Activated CD4-positive, alpha-beta memory T cell treated with anti-CD3 and anti-CD28 coated beads, Interleukin-2, amount 10 ng/mL, durations not matched to agents 7 days and 5 days (primary cell): ENCODE measurements at places on chromosomes 13 and 19.

DNA sequence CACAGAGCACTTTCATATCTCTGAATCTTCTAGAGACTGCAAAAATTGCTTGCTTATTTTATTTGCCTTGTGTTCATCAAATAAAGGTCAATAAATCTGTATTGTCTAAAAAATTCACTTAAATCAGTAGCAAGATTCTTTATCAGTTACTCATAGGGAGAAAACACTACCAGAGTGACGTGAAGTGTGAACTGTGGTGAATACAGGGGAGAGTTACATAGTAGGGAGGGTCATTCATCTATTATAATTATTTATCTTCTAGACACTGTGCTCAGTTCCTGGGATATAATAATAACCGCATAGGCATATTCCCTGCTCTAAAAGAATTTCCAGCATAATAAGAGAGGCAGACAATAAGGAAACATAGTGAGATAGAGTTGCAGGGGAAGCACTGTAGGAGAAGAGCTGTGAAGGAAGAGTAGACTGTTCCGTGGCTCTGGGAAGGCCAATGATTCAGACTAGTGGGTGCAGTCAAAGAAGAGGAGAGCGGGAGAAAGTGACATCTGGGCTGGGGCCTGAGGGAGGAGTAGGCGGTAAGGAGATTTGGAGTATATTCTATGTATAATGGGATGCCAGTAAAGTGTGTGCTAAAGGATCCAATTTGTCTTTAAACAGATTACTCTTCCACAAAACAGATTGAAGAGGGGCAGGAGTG lies 84.0 kb upstream of the TDRD3 start:
- no peak for DNase-seq

DNA sequence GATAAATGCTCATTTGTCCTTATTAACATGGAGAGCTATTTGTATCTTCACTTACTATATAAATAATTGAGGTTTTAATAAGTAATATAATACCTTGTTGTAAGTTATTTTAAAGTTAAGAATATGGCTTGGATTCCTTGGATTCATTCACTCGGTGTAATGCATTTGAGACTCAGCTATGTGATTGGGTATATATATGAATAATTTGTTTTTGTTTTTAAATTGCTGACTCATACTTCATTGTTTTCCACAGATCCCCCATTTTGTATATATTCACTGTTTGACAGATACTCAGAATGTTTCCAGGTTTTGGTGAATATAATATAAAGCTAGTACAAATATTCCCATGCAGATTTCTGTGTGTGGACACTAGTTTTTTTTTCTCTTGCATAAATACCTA lies 6.8 kb upstream of the CEACAM18 start:
- no peak for DNase-seq

- DNase-seq = no peak
These were observed 61.0 kb downstream of the HSPH1 start for GRCh38 chr13:31100721-31101120.

DNA sequence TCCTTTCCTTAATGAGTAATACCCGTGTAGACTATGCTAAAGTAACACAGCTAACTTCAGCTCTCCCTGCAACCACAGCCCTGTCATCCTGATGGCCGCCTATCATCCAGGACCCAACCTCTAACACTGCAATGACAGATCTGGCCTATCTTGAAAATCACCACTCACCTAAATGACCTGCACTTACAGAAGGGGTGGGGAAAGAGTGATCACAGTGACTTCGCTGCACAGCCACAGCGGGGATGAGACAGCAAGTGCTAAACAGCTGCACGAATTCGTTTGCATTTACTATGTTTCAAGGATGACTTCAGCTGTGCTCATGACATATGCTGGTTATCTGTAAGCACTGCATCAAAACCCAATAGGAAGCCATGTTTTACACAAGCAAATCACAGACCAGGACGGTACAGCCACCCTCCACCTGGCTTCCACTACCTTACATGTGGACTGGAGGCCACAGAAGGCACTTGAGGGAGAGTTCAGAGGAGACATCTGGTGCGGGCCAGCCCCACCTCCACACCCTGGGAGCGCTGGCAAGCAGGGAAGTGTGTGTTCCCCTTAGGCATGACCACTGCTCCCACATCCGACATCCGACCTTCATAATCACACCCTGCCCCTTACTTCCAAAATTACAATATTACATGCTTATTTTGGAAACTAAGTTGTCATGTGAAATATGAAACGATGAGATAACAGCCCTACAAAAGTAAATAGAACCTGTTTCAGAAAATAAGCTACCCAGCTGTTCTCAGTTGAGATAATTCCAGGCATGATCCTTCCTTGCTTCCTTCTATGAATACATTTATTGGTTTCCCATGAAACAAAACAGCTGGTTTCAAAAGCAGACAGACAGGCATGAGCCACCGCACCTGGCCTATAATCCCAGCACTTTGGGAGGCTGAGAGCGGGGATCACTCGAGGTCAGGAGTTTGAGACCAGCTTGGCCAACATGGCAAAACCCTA lies 95.7 kb downstream of the STK24 start:
- DNase-seq = peak; percentile 49

DNA sequence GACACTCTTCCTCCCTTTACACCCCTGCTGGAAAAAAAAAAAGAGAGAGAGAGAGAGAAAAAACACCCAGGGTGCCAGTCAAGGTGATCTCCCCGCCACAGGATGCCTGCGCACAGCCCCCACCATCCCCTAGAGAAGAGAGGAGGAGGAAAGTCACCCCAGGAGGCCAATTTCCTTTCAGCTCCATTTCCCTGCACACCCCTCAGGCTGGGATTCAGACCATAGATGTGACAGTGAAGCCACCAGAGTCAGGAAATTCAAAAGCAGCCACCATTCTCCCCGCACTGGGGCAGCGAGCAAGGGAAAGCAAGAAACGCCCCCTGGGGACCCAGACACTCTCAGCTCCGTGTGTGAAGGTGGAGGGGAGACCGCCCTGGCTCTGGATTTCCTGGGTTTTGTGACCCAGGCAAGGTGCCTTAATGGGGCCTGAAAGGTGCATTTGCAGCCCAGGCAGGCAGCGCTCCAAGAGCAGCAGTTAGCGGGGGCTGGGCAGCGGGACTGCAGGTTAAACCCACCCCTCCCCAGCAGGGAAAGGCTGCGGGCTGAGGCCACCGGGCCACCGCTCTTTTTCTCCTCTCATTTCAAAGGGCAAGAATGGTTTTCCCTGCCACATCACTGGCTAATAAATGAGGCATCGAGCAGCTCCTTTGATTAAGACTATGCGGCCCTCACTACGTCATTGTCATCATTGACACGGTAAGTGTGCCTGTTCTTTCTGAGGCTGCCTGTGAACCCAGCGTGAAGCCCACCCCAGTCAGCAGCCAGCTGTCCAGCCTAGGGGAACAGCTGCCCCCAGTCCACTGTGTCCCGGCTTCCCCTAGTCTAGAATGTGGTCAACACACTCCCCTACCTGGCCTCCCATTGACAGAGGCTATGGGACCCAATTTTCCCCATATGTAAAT lies 83.8 kb upstream of the TM9SF2 start:
- DNase-seq = no peak

DNA sequence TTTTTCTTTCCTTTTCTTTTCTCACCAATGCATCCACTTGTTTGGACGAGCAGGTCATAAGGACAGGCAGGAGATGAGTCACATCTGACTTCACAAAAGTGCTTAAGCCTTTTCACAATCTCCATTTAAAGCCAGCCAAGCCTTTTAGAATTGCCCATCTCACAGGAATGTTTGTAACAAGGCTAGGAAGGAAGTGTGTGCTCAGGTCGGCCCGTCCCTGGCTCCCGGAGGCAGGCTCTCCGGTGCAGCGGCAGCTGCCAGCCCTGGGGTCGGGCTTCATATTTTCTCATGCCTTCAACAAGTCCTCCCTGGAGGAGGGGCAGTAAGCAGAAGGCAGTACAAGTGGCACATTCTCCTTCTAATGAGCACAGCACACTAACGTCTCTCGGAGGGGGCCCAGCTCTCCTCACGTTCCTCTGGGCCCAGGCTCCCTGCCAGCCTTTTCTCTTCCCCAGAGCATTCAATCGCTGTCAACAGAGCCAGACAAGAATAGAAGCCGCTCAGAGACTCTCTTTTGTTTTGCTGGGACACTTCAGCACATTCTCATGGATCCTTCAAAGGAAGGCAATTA lies 180.5 kb downstream of the COL4A1 start:
- no peak for DNase-seq

- peak; percentile 85 for DNase-seq
These were observed at the start of gene GGACT for GRCh38 chr13:100588331-100589177. Gene GGACT, minus strand, starts transcription at chr13:100588789. Its CDS starts 56,198 bp downstream, at chr13:100532591.

DNA sequence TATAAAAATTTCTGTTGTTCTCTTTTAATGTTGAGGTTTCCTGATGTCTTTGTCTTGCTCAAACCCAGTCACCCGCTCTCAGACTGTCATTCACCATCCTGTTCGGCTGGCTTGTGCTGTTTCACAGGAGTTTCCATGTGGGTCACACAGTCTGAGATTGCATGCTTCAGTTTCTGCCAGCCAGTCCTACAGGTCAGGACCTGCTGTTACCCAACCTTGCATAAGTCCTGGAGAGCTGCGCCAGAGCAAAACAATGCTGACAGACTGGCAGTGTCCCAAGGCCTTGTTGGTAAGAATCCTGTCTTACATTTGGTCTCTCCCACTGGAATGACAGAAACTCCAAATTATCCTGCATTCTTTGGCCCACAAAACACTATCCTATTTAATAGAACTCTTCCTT lies 340.0 kb upstream of the SLITRK5 start:
- no peak for DNase-seq

DNA sequence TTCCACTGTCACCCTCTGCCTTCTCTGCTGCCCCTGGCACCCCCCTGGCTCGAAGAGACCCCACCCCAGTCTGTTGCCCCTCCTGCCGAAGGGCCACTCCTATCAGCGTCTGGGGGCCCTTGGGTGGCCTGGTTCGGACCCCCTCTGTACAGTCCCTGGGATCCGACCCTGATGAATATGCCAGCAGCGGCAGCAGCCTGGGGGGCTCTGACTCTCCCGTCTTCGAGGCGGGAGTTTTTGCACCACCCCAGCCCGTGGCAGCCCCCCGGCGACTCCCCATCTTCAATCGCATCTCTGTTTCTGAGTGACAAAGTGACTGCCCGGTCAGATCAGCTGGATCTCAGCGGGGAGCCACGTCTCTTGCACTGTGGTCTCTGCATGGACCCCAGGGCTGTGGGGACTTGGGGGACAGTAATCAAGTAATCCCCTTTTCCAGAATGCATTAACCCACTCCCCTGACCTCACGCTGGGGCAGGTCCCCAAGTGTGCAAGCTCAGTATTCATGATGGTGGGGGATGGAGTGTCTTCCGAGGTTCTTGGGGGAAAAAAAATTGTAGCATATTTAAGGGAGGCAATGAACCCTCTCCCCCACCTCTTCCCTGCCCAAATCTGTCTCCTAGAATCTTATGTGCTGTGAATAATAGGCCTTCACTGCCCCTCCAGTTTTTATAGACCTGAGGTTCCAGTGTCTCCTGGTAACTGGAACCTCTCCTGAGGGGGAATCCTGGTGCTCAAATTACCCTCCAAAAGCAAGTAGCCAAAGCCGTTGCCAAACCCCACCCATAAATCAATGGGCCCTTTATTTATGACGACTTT lies 2.0 kb downstream of the ZFP36 start:
- peak; percentile 43 for DNase-seq

DNA sequence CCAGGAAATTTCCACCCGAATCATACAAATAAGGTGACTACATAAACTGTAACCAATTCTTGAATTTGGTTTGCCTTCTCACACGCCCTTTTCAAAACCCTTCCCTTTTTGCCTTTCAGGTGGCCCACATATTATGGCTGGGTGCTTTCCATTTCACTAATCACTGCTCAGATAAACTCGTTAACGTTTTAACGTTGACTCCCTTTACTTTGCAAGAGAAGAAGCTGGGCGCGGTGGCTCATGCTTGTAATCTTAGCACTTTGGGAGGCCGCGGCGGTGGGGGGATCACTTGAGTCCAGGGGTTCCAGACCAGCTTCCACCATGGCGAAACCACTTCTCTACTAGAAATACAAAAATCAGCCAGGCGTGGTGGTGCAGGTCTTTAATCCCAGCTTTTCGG lies 19.8 kb upstream of the ZNF91 start:
- no peak for DNase-seq

GRCh38 chr13:48356750-48357149 lies 53.2 kb downstream of the RB1 start:
- no peak for DNase-seq

DNA sequence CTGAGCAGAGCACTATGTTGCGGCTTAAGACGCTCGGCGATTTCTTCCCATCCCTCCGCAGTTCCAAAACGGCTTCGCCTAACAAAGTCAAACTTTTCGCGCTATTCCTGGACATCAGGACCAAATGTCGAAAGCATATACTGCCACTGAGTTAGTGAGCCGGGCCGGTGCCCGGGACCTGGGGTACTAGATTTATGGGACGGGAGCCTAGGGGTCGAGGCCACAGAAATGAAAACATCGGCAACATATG lies 699 bp downstream of the RCBTB2 start:
- DNase-seq = no peak

GRCh38 chr19:39407660-39408391 lies 1.2 kb downstream of the ZFP36 start:
- peak; percentile 89 for DNase-seq

DNA sequence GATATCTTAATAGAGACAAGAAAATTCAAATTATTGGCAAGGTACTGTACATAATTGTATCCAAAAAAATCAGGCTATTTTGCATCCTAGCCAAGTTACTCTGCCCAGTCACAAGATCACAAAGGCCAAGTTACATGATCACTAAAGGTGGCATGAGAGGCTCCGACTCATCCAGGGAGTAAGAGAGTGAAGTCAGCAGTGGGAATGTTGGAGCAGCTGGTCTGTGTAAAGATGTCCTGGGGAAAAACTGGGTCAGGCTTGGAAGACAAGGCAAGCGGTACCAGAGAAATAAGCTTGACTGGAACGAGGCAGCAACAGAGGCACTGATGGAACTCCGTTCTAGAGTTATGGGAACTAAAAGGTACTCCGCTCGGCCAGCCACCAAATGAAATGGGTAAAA lies 50.2 kb upstream of the PSG2 start:
- DNase-seq = no peak

GRCh38 chr19:2132731-2133490 lies 18.5 kb downstream of the AP3D1 start:
- DNase-seq = no peak

GRCh38 chr19:6392221-6393073 lies 517 bp downstream of the GTF2F1 start:
- no peak for DNase-seq

DNA sequence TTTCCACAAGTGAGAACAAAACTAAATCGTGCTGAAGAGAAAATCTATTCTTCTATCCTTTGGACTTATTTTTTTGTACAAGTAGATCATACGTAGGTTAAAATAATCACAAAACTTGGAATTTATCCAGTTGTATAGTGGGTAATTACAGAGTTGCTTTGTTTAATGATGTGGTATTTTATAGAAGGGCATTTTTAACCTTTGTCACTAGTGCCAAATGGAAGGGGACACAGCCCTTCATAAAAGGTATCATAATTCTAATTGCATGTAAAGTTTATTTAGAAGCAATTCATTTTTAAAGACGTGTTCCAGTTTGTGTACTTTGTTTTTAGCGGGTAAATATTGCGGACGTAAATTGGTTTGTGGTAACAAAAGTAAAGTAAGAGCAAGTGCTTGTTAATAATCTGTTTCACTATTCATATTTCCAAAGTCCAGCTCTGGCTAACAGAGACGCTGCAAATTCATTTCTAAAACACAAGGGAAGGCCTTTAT lies 99.5 kb downstream of the ERCC5 start:
- DNase-seq = no peak
